ENCODE measurements at places on chromosomes 5 and 9.

- DNase-seq = no peak
These were observed 58.6 kb downstream of the PCDHGC5 start for GRCh38 chr5:141547488-141547887.

DNA sequence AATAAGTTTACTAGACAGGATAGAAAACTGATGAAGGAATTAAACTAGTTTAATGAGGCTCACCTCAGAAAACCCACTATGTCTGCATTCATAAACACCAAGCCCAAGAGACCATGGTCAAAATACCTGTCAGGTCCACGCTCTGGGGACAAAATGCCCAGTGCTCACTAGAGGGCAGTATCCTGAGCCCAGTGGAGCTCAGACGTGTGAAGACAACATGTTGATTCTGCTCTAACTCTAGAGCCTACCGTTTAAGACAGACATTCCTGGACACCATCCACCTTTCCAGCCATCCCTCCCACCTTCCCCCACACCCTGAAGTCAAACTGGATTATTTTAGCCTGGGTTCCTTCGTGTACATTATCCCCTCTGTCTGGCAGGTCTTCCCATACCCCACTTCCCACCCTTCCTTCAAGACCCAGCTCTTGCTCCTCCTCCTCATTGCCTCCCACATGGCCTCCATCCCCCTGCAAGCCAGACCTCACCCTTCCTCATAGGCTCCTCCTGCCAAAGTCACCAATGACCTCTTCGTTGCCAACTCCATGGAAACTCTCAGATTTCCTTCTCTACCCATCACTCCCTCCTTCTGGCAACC, 142.3 kb upstream of the FSTL4 start:
- DNase-seq = peak; percentile 11

DNA sequence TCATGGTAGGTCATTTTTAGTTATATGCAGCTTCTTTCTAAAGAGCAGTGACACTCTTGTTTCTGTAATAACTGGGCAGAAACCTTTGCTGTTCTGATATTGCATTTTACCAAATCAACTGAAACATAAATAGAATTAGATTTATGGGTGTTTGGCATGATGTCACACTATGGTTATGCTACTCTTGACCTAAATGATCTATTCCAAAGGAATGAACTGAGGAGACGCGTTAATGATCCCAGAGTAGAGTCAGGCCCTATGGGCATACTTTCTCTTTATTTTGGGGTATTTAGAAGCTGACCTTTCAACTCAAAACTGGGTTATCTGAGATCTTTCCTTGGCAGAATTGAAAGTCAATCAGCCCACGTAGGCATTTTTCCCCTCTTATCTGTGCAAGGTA, 146.8 kb upstream of the ADAMTSL1 start:
- no peak for DNase-seq

GRCh38 chr5:15852949-15853348, 326.6 kb downstream of the MARCHF11 start:
- no peak for DNase-seq

DNA sequence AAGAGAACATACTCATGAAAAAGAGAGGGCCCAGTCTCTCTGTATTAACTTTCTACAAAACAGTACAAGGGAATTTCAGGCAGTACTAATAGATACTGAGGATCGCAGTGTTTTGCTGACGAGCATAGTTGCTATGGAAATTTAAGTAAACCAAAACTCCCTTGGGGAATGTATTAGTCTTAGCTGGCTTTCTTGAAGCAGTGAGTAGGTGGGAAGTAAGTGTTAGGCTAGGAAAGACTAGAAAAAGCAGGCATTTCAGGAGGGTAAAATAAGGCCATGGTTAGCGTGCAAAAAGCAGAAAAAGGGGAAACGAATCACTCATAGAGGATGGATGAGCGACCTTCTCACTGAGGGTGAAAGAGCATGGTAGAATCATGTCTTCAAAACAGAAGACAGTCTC, 84.3 kb upstream of the ACTBL2 start:
- no peak for DNase-seq

DNA sequence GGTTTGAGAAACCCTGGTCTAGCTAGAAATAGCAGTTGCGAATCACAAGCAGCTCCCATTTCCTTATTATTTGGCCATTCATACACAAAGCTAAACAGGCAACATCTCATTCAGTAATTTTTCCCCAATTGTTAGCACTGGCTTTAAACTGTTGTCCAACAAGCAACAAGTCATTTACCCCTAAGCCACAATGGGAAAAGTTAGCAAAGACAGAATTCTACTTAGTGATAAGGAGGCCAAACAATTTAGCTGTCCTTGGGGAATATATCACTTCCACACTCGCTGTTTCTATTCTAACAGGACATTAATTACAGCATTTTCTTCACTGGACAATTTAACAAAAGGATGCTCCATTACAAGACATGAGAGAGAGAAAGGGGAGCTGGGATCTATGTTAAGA, 2.8 kb downstream of the MYO10 start:
- no peak for DNase-seq

- DNase-seq = no peak
These were observed 334.8 kb downstream of the FBXL17 start for GRCh38 chr5:108046955-108047670.

DNA sequence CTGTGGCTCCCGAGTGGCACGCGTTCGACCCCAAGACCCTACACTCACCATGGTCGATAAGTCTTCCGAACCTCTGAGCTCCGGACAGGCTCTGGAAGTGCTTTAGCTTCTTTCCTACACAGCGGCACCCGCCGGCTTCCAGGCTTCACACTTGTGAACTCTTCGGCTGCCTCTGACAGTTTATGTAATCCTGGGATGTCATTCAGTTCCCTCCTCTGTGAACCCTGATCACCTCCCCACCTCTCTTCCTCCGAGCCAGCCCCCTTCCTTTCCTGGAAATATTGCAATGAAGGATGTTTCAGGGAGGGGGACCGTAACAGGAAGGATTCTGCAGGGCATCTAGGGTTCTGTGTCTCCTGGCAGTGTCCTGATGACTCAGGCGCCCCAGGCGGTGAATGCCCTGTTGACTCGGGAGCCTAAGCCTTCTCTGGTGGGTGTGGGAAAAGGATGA, at the start of gene CD14:
Gene CD14 (minus strand): TSS at position 155 of the 451 bp plus-strand sequence. CDS start 104 bp downstream, at position 51.
- DNase-seq = no peak

- no peak for DNase-seq
These were observed 118.2 kb downstream of the SSBP2 start for GRCh38 chr5:81632679-81633078.

DNA sequence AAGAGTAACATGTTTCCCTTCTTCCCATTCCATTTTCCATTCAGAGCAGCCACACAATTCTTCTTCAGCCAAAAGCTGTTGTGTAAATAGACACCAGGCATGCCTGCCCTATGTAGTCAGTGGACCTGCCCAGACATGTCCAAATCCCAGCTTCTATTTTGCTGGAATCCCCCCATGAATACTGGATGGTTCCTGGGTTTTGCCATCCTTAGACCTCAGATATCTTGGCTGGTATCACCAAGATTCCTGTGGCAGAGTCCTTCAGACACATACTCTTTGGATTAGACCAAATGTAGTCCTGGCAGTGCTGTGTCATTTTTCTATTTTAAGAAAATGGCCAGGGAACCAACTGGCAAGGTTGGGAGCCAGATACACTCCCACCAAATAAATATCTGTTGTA, 10.3 kb downstream of the FST start:
- DNase-seq = no peak

DNA sequence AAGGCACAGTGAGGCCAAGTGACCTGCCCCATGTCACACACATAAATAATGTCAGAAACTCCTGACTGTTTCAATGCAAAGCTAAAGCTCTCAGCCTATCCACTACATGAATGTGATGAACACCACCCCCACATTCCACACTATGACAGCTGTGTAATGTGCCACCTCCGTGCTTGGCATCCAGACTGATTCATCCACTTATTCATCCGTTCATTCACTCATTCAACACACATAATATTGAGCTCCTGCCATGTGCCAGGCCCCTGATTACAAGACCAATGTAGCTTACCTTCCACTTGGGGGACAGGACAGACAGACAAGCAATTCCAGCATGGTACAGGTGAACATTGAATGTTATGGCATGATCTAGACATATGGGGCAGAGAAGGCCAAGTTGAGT, 46.2 kb upstream of the FABP6 start:
- no peak for DNase-seq

DNA sequence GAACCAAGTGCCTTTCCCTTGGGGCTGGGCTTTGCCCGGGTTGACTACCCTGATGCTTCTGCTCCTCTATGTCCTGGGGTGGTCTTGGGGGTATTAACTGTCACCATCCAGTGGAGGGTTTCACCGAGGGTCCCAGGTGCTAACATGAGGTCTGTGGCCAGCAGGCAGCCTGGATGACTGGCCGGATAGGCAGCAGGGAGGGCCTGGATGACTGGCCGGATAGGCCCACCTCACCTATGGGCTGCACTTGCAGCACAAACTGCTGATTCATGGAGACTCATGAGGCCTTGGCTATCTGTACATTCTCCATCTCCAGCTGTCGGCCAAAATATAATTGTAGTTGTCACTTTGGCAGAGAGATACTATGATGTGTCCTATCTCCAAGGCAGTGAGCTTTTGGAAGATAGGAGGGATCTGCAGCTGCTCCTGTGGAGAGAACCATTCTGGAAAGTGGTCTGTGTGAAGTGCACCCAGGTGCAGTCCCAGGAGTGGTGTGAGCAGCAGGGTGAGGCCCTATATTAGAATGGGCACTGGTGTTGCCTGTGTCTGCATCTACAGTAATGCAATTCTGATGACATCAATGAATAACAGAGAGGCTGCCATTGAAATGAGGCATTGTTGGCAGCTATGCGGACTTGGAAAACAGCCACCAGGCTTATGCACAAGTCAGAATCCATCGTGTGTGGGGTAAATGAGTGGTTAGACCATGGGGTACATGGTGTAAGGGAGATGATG, 26.3 kb upstream of the CDKN2AIPNL start:
- no peak for DNase-seq

DNA sequence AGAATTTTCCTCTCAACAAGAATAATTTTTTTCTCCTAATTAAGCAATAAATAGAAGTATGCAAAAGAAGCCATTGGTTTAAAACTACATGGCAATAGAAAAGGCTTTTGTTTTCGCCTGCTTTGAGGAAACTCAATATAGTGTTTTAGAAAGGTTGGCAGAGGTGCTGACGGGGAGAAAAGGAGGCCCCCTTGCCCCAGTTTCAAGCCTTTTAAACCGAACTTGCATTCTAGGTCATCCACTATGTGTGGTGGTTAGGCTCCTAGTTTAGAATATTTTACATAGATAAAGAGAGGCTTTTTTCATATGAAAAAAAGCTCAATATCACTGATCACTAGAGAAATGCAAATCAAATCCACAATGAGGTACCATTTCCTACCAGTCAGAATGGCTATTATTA, 33.5 kb upstream of the CEMIP2 start:
- DNase-seq = no peak

GRCh38 chr5:77869116-77869798, 93.1 kb upstream of the TBCA start:
- DNase-seq = no peak

DNA sequence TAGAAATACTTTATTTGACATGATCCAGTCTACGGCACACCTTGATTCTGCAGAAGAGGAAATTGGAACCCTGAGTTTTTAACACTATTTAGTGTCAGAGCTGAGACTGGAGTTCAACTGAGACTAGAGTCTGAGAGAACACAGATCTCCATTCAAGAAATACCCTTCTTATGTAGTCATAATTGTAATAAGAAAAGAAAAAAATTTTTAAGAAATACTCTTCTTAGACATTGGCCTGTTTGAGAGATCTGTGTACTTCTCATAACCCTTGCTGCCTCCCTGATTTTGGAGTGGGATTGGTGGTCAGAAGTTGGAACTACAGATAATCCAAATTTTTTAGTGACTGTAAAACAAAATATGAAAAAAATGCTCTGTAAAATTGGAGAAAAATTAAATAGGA, 253.4 kb downstream of the ARRDC3 start:
- DNase-seq = no peak

DNA sequence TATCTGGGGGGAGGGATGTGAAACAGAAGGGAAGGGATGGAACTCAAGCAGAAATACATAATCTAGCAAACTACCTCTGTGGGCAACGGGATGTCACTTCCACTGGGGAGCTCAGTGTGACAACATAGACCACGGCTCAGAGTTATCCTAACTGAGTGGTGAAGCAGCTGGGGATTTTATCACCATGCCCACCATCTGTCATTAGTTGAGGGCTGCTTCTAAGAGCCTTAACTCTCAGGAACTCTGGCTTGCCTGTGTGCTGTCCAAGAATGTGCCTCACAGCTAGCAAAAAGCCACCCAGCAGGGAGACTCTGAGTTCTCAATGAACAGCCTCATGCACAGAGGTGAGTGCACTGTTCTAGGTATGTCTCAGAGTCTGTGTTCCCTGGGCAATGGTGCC, 90.6 kb upstream of the CXCL14 start:
- DNase-seq = no peak

GRCh38 chr9:68999393-69000105, 14.4 kb downstream of the PRKACG start:
- peak; percentile 43 for DNase-seq

- DNase-seq = no peak
These were observed 42.1 kb downstream of the NKD2 start for GRCh38 chr5:1050423-1051365.

GRCh38 chr5:26690511-26690910, 347.9 kb downstream of the CDH9 start:
- no peak for DNase-seq

DNA sequence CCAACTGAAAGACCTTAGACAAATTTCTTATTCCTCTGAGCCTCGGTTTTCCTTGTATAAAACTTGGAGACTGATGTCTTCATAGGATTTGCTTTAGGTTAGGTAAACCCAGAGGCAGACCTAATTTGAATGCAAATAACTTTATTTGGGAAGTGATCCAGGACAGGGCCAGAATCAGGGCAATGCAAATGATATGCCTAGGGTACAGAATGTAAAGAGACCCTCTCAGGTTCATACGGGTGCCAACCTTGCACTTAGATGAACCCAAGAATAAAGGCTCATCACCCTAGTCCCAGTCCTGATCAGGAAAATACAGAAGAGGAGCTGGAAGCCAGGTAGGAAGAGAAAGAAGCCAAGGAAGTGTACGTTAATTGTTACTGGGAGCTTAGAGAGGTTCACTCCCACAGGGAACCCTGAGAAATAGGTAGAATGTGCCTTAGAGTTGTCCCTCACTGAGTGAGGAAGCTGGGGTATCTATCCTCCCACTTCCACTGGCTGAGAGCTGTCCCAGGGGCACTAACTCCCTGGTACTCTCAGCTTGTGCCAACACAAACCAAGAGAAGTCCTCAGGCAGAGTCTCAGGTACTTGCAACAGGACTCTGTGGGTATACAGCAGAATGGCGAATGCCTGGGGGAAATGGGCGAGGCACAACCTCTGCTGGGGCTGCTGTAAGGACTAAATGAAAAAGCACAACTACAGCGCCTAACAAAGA, 3.1 kb upstream of the HK3 start:
- DNase-seq = no peak
